Glomerular endothelial cell (primary cell): ENCODE measurements at places on chromosomes 7 and 10. TPM values are rescaled to one million over a fixed set of nuclear protein-coding genes. Genes with fewer than 3 reads are reported as not detected.

The NUTM2E gene
- total RNA-seq = 0.19 and 0.23 TPM in 2 replicates

The SFRP4 gene
- total RNA-seq = 0.39 TPM in 1 of 2 replicates, not detected in the other

The RPA3 gene
- 5.7 and 10.9 TPM in 2 replicates for total RNA-seq

The WEE2 gene
- total RNA-seq = not detected in 2 replicates

The STAMBPL1 gene
- 1.2 and 1.8 TPM in 2 replicates for total RNA-seq

The SFTPA1 gene
- total RNA-seq = not detected in 2 replicates

The INHBA gene
- total RNA-seq = 20.2 and 53.6 TPM in 2 replicates

The HOXA9 gene
- 14.8 and 36.1 TPM in 2 replicates for total RNA-seq

The GPR158 gene
- not detected in 2 replicates for total RNA-seq

The PDK4 gene
- total RNA-seq = 2.2 and 8.7 TPM in 2 replicates

The TMEM273 gene
- 6.5 and 11.6 TPM in 2 replicates for total RNA-seq

The BTRC gene
- 13.8 and 18.8 TPM in 2 replicates for total RNA-seq

The CC2D2B gene
- total RNA-seq = 0.47 TPM in 1 of 2 replicates, not detected in the other

The PTN gene
- 1.9 and 2.3 TPM in 2 replicates for total RNA-seq

The VSTM4 gene
- total RNA-seq = 0.15 and 0.35 TPM in 2 replicates

The WDFY4 gene
- total RNA-seq = 0.41 and 1.1 TPM in 2 replicates

The TAS2R41 gene
- not detected in 2 replicates for total RNA-seq

The PLEKHA8 gene
- 13.3 and 16.3 TPM in 2 replicates for total RNA-seq

The PDE6C gene
- not detected in 2 replicates for total RNA-seq

The TMEM213 gene
- not detected in 2 replicates for total RNA-seq
